ENCODE measurements at places on chromosomes 3 and 15. TPM values are rescaled to one million over a fixed set of nuclear protein-coding genes. Genes with fewer than 3 reads are reported as not detected.

GOLGA8S gene
- under 0.01 TPM for total RNA-seq

CLEC3B gene
- 14.7 TPM for total RNA-seq

COLQ gene
- 14.4 TPM for total RNA-seq

GUCA1C gene
- not detected for total RNA-seq

ETV5 gene
- 51.6 TPM for total RNA-seq

TMEM108 gene
- 54.1 TPM for total RNA-seq

IGF2BP2 gene
- 62.6 TPM for total RNA-seq

DUOX1 gene
- total RNA-seq, result not detected

CYP19A1 gene
- total RNA-seq, result not detected

SPINK8 gene
- total RNA-seq, result not detected

ATP6V1A gene
- 113 TPM for total RNA-seq

Data from parietal lobe (tissue), 2 donors.